ENCODE measurements at places on chromosomes 5 and 9. TPM values are rescaled to one million over a fixed set of nuclear protein-coding genes. Genes with fewer than 3 reads are reported as not detected.

The BTNL8 gene
- total RNA-seq: 0.30 TPM

The LCN9 gene
- total RNA-seq: not detected

- H3K4me3 ChIP-seq: no peak overlapping the region
- H3K36me3 ChIP-seq: no peaks in the 10 kb centered on the region
- H3K27ac ChIP-seq: no peak overlapping the region
- H3K4me1 ChIP-seq: no peaks in the 10 kb centered on the region
- no peak for DNase-seq
- H3K27me3 ChIP-seq: no peaks in the 10 kb centered on the region
Observed at GRCh38 chr5:150431574-150431973, 18.0 kb downstream of the RPS14 start.

DNA sequence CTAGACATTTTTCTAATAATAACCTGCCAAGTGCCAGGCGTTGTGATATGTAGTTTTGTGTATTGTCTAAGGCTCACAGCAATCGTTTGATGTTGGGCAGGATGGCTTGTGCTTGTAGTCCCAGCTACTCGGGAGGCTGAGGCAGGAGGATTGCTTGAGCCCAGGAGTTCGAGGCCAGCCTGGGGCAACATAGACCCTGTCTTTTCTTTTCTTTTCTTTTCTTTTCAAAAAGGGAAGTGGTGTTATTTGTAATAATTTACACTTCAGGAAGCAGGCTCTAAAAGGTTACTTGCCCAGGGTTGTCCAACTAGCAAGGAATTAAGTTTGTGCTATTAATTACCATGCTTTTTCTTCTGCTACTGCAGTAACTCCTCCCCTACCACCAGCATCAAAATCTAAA, 3.2 kb downstream of the ZNF131 start:
- no peaks in the 10 kb centered on the region for H3K4me1 ChIP-seq
- no peaks in the 10 kb centered on the region for H3K27me3 ChIP-seq
- no peak overlapping the region for H3K27ac ChIP-seq
- H3K36me3 ChIP-seq: no peaks in the 10 kb centered on the region
- no peak overlapping the region for H3K4me3 ChIP-seq
- no peak for DNase-seq

The MCCC2 gene
- total RNA-seq: 26.9 TPM

The ARID3C gene
- total RNA-seq: not detected

DNA sequence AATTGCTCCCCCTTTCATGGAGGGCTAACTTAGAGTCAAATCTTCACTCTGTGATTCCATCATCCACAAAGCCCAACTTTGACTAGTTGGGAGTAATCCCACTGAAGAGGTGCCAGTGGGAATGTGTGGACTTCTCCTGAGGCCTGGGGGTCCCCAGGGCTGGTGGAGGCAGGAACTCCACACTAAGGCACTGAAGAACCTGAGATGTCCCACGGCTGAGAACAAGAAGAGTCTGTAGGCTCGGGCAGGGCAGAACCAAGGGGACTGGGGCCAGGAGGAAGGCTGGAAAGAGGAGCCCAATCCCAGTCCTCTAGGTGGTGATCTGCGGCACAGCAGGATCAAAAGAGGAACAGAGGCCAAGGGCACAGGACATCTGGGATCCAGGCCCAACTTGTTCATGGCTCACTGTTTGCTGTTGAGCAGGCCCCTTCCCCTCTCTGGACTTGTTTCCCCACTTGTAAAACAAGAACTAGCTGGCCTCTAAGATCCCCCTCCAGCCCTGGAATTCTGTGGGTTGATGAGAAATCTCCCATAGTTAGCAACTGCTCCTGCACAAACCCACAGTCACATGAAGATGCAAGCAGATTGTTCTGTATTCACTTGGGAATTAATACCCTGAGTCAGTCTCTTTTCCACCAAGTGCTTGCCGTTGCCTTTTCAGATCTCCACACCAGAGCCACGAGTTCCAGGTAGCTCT, 32.7 kb upstream of the ALDH1B1 start:
- no peaks in the 10 kb centered on the region for H3K36me3 ChIP-seq
- no peaks in the 10 kb centered on the region for H3K4me1 ChIP-seq
- peak; percentile 40 for DNase-seq
- H3K27ac ChIP-seq: no peak overlapping the region
- no peak overlapping the region for H3K4me3 ChIP-seq

DNA sequence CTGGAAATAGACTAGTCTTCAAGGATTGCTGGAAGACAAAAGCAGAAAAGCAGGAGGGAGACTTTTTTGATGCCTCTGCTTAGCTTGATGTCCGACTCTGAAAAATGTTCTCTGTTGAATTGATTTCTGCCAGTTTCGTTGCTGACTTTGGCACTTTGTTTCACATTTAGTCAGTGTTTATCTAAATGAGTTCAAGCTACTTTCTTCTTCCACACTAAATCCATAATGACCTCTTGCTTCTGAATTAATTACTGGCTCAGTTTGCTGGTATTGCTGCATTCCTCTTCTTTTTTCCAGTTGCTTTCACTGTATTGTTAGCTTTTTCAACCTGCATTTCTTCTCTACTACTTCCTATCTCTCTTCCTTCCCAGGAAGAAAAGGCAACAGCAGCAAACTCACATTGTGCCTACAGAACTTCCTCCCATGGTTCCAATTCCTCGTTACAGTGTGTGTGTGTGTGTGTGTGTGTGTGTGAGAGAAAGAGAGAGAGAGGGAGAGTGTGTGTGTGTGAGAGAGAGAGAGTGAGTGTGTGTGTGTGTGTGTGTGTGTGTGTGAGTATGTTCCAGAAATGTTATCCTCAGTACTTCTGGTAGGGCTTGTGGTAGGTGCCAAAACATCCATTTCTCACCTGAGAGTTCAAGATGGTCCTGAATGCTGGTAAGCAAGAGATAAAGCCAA, 234.8 kb downstream of the CSNK1G3 start:
- H3K27me3 ChIP-seq: no peaks in the 10 kb centered on the region
- H3K27ac ChIP-seq: no peak overlapping the region
- peaks cover 2% of the 10 kb centered on the region for H3K4me1 ChIP-seq
- H3K36me3 ChIP-seq: no peaks in the 10 kb centered on the region

The SPACA9 gene
- 2.3 TPM for total RNA-seq

- no peaks in the 10 kb centered on the region for H3K36me3 ChIP-seq
- no peaks in the 10 kb centered on the region for H3K4me1 ChIP-seq
- H3K27ac ChIP-seq: no peak overlapping the region
- no peak for DNase-seq
- H3K4me3 ChIP-seq: no peak overlapping the region
Observed at GRCh38 chr5:71013575-71013974, 11.6 kb downstream of the NAIP start.

GRCh38 chr9:68545033-68545705, 4.5 kb upstream of the TMEM252 start:
- no peak overlapping the region for H3K4me3 ChIP-seq
- no peaks in the 10 kb centered on the region for H3K4me1 ChIP-seq
- no peak overlapping the region for H3K27ac ChIP-seq
- H3K27me3 ChIP-seq: no peaks in the 10 kb centered on the region

The TLR4 gene
- total RNA-seq: 37.2 TPM

The LCN1 gene
- not detected for total RNA-seq

- no peaks in the 10 kb centered on the region for H3K36me3 ChIP-seq
- no peak for DNase-seq
- no peak overlapping the region for H3K4me3 ChIP-seq
- H3K27me3 ChIP-seq: no peaks in the 10 kb centered on the region
- no peaks in the 10 kb centered on the region for H3K4me1 ChIP-seq
Observed at GRCh38 chr5:168286386-168286785, 5.1 kb upstream of the WWC1 start.
